CD4-positive, alpha-beta T cell treated with Interferon alpha-2 for 1 hour (primary cell): ENCODE measurements at places on chromosomes 12 and 14.
A peak's percentile ranks its signal among the peaks of the same experiment; 100 is the strongest.

DNA sequence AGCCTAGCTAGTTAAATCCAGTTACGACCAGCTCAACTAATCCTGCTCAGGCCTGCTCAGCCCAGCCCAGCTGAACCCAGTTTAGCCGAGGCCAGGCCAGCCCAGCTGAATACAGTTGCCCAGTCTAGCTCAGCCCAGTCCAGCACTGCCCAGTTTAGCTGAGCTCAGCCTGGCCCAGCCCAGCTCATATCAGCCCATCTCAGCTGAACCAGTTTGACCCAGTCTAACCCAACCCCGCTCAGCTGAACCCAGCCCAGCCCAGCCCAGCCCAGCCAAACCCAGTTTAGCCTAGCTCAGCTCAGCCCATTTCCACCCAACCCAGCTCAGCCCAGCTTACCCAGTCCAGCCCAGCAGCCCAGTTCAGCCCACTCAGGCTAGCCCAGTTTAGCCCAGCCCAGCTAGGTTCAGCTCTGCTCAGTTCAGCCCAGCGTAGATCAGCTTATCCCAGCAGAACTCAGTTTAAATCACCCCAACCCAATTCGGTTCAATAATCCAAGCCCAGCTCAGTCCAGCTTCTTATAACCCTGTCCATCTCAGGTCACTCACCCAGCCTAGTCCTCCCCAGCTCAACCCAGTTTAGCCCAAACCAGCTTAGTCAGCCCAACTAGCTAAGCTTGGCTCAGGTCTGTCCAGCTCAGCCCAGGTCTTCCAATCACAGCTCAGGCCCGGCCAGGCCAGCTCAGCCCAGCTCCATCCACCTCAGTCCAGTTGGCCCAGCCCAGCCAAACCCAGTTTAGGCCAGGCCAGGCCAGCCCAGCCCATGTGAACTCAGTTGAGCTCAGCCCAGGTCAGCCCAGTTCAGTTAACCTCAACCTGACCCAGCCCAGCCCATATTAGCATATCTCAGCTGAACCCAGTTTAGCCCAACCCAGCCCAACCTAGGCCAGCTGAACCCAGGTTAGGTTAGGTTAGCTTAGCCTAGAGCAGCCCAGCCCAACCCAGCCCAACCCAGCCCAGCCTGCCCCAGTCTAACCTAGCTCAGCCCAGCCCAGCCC lies 76.7 kb downstream of the TMEM121 start:
- DNase-seq: no peak

GRCh38 chr14:86646696-86647690 lies 1117.0 kb downstream of the FLRT2 start:
- DNase-seq: no peak

- DNase-seq: no peak
These were observed 28.2 kb downstream of the PALS1 start for GRCh38 chr14:67269298-67270060.

- DNase-seq: no peak
These were observed 220.0 kb upstream of the EGLN3 start for GRCh38 chr14:34170882-34171281.

DNA sequence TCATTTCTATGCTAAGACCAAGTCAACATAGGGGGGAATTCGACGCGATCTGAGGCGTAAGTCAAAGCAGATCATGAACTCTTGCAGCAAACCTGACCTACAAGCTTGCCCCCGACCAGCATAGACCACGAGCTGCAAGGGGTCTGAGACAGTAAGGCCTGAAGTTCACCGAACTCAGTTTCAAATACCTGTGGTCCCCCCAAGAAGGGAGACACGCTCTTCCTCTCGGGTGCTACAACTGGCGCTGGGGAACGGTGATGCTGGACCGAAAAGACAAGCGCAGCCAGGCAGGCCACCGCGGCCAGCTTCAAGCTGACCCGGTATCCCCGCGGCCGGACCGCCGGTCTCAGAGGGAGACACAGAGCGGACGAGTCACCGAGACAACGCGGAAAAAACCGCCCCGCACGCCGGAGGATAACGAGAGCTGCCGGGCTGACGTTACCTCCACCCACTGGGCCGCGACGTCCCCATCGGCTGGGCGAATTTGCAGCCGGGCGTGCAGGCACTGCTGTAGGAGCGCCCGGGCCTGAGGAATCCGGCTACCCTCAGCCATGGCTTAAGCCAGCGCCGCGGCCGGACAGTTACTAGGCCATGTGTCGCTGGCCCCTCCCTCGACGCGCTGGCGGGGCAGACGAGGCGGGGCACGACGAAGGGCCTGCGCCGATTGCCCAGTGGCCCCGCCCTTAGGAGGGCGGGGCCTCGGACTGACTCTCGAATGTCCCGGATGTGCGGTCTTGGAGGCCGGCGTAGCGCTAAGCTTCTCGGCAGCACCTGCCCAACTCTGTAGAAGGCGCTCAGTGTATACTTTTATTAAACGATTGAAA lies at the start of gene DTD2:
TSS of gene DTD2 (minus strand) at position 666 of the 824 bp plus-strand sequence. CDS start at position 553, 113 bp downstream.
- peak; percentile 94 for DNase-seq

DNA sequence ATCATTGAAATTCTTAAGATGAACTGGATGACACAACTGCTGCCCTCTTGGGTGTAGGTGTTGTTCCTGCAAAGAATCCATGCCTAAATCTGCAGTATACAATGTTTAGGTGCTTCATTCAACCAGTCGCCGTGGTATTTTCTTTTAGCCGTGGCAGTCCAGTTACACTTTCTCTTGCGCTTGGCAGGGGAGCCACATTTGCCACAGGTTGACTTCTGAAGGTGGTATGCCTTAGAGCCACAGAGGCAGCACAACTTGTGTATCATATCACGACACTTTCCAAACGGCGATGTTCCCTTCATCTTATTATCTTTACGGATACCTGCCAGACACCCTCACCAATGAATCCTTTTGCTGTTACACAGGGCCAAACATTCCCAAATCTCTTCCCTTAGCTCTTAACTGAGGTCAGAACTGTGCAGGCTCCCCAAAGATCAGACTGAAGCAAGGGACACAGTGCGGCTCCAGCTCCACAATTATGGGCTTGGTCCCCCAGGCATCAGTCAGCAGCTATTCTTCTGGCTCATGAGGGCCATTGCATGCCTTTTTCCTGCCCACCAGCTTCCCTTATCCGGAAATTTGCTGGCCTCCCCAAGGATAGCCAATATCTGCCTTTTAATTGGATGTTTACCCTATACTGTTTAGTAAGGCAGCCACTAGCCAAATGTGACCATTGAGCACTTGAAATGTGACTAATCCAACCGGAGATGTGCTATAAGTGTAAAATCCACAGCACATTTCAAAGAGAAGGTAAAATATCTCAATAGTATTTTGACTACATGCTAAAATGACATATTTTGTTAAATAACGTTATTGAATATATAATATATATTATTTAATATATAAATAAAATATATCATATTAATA lies 50.7 kb downstream of the SENP1 start:
- no peak for DNase-seq

- DNase-seq: no peak
These were observed 276 bp upstream of the BMAL2 start for GRCh38 chr12:27332407-27332713.

DNA sequence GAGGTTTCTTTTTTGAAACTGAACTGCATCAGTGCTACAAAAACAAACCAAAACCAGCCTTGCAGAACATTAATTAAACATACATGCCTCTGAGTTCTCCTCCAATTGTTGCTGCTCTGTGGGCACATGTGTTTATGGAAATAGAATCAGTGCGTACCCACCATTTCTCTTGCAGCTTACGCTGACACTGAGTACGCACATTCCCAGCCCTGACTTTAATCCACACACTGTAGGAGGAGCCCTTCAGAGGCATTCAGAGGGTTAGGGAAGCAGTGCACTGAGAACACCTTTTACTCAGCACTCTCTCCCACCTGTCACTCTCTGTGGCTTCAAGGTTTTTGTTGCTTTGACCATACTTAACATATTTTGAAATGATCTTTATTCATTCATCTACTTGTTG lies 250.5 kb upstream of the PWP1 start:
- DNase-seq: no peak
